ENCODE measurements at places on chromosomes 7 and 10. TPM values are rescaled to one million over a fixed set of nuclear protein-coding genes. Genes with fewer than 3 reads are reported as not detected.

- DNase-seq = no peak
Observed at GRCh38 chr7:40987571-40987970, 715.3 kb downstream of the INHBA start.

DNA sequence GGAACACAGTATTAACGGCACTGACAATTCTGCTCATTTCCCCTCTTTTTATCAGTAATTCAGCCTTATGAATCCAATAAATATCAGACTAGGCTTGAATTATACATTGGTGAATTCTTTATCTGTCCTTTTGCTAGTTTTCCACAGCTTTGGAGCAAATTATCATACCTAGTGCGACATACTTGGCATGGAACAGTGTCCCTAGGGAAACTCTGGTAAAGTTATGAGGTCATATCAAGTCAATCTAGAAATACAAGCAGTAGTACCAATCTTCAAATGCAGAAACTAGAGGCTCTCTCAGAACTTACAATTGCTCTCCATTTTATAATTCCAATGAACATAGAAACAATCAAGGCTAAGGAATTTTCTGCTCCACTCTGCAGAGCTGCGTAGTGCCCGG lies 449.3 kb upstream of the NPVF start:
- no peak for DNase-seq

Gene OR2A12
- not detected for total RNA-seq

Gene HMX2
- total RNA-seq = not detected

All from A673 (cell line).